ENCODE measurements at places on chromosomes 1 and 21.
A peak's percentile ranks its signal among the peaks of the same experiment; 100 is the strongest.

GRCh38 chr1:40266786-40267535 lies 8.9 kb downstream of the ZMPSTE24 start:
- no peak for DNase-seq

DNA sequence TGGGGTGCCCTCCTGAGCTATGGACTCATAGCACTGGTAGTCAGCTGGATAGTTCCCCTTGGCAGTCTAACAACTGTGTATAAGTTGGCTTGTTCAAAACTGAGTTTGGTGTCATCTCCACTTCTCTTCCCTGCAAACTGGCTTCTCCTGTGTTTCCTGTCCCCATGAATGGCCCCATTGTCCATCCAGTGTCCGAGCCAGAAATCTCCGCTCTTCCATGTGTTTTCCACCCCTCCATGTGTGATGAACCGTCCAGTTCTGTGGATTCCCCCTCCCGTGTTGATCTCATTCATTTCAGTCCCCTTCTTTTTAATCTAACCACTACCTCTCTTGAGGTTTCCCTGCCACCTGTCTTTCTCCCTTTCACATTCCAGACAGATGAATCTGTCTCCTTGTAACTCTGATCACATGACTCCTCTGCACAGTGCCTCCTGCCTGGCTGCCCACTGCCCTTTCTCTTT lies 195.7 kb downstream of the ROR1 start:
- DNase-seq: no peak

DNA sequence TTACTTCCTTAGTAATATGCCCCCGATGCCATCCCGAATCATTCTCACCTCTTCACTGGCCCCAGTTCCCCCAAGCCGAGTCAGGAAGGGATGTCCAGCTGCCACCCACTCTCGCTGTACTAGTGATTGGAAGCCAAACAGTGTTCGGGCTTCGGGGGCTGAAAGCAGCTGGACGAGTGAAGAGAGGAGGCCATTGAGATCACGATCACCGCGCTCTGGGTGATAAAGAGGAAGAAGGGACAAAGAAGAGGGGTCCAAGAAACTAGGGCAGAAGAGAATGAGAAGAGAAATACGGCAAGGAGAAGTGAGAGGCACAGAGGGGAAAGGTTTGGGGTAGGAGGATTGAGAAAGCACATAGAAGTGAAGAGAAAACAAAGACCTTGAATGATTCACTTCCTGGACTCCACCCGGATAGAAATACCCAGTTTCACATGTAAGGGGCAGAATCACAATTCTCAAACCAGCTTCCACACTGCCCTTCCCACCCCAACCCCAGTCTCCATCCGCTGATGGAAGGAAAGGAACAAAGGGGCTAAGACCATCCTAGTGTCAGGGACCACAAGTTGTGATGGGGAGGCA lies 3.7 kb upstream of the SF3B4 start:
- no peak for DNase-seq

DNA sequence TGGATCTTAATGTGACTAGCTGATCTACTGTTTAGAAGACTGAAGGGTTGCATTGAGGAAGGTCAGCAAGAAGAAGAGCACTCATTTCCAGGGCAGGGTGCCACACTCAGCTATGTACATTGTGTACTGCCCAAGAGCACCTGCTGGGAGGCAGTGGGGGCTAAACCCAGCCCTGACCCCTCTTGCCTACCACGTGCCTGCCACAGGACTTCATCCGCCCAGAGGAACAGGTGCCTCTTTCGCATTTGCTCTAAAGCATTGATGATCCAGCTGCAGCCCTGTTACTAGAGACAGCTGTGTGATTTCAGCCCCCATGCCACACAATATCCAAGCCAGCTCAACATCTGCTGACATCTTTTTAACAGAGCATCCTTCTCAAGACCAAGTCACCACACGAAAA lies 341.8 kb downstream of the LMX1A start:
- DNase-seq: no peak

- DNase-seq: no peak
Measured at GRCh38 chr1:156961709-156962108, 41.3 kb downstream of the LRRC71 start.

DNA sequence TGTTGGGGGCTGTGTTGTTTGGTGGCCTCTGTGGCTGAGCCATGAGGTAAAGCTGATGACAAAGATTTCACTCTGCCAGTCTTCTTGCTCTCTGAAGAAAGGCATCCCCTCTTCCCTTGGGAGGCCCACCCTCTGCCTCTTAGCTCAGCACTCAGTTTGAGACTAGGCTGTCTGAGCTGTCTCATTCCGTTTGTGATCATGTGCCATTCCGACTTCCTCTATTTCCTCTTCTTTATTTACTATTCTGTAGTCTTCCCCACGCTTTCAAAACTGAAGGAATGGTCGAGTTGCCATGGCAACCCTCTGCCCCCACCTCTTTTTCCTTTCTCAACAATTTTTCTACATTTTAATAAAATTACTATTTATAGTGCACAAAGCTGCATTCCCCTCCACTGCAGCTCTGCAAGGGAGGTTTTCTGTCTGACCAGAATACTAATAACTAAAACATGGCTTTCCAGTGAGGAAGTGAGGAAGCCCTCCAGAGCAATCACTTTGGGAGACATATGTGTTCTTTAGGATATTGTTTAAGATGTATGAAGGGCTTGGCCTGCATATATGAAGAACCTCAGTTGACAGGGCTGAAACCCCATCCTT lies 30.8 kb downstream of the KCNA3 start:
- no peak for DNase-seq

- DNase-seq: no peak
Measured at GRCh38 chr1:158798531-158798930, 17.5 kb upstream of the OR6N2 start.

GRCh38 chr21:39675993-39676661 lies 63.4 kb downstream of the B3GALT5 start:
- DNase-seq: no peak

- DNase-seq: no peak
Measured at GRCh38 chr1:246691622-246692495, 32.4 kb upstream of the SCCPDH start.

DNA sequence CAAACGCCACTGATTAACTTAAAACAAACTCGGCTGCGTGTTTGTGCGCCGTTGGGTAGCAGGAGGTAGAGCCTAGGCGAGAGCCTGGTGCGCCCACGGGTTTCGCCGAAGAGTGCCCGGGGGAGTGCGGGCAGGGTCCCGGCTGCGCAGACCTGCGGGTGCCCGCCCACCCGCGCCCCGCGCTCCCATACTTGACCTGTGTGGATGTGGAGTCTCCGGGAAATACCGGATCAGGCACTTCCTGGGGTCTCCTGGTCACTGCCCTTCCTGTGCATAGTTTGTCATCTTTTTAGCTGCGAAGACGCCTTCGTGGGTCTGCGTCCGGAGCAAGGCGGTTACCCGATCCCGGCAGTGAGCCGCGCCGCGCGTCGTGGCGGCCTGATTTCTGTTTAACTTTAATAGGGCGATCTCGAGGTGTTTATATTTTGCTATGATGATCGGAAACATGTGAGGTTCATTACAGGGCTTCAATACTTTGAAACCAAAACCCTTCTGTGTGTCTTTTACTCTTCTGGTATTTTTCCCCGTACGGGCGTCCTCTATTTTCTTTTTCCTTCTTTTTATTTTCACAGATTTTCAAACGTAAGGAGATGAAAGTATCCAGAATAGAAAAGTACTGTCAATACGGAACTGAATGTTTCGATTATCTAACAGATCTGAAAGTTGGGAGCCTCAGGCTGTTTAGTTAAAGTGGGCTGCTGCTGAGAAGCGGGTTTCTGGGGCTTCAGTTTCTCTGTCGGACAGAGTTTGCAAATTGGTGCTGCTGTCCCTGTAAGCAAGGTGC lies 15.2 kb downstream of the NR5A2 start:
- DNase-seq: no peak

DNA sequence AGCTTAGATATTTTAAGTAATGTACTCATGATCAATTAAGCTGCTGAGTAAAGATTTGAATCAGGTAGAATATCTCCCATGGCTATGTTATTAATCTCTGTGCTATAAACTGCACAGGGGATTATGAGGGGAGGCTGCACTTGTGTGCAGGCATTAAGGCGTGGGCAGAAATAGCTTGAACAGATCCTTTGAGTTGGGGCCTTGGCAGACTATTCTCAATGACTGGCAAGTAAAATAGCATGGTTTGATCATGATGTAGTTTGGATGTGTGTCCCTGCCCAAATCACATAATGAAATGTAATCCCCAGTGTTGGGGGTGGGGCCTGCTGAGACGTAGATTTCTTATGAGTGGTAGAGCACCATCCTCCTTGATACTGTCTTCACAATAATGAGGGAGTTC lies 220.3 kb downstream of the PLPP3 start:
- no peak for DNase-seq

GRCh38 chr1:160855181-160855981 lies 7.3 kb downstream of the CD244 start:
- DNase-seq: no peak

- no peak for DNase-seq
Measured at GRCh38 chr1:114344656-114345055, 166.3 kb downstream of the TRIM33 start.

GRCh38 chr1:239947801-239948200 lies 143.9 kb upstream of the FMN2 start:
- no peak for DNase-seq

DNA sequence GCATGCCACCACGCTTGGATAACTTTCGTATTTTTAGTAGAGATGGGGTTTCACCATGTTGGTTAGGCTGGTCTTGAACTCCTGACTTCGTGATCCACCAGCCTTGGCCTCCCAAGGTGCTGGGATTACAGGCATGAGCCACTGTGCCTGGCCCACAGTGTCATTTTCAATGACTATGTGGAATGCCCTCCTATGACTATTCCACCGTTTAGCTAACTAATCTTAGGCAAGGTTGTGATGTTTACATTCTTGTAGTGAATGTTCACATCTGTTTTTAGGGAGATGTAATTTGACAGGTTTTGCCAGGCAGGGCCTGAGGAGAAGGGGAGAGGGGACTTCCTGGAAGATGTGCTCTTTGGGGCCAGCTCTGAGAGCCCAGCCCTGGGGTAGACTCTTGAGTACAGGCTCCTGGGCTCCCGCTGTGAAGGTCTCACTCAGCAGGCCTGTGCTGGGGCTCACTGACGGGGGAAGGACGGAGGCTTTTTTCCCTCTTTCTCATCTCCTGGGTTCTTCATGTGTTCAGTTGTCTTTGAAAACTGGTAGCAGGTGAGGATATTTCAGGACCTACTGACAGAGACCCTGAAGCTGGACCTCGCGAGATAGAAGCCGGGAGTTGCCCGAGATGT lies 13.2 kb downstream of the COQ8A start:
- DNase-seq: no peak

DNA sequence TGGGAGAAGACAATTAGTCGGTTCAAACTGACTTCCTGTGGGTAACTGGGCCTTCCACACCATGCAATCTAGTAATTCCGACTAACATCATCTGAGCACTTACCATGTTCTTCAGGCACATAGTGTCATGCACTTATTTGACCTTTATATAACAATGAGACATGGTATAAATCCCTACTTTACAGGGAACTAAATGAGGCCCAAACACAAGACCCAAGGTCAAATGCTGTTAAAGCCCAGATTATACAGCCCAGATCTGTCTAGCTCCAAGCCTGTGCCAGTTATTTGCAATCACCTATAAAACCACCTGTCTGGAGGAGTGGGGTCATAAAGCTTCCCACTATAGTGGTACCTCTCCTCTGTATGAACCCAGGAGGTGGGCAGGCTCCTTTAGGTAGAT lies 40.8 kb downstream of the JAK1 start:
- no peak for DNase-seq

DNA sequence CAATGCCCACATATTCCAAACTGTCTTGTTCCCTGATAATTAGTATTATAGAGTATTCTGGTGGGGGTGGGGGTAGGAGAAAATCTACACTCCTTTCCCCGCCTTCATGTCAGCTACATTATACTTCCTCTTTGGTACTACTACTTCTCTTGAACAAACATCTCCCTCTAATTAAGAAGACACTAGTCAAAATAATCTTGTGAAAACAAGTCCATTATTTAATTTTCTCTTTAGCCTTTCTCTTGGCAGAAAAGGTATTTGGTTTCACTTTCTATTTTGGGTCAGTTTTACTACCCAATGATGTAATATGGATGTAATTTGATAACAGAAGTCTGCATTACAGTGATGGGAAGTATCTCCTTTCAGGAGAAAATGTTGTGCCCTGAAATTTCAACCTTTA lies 22.5 kb downstream of the NTMT2 start:
- DNase-seq: no peak

DNA sequence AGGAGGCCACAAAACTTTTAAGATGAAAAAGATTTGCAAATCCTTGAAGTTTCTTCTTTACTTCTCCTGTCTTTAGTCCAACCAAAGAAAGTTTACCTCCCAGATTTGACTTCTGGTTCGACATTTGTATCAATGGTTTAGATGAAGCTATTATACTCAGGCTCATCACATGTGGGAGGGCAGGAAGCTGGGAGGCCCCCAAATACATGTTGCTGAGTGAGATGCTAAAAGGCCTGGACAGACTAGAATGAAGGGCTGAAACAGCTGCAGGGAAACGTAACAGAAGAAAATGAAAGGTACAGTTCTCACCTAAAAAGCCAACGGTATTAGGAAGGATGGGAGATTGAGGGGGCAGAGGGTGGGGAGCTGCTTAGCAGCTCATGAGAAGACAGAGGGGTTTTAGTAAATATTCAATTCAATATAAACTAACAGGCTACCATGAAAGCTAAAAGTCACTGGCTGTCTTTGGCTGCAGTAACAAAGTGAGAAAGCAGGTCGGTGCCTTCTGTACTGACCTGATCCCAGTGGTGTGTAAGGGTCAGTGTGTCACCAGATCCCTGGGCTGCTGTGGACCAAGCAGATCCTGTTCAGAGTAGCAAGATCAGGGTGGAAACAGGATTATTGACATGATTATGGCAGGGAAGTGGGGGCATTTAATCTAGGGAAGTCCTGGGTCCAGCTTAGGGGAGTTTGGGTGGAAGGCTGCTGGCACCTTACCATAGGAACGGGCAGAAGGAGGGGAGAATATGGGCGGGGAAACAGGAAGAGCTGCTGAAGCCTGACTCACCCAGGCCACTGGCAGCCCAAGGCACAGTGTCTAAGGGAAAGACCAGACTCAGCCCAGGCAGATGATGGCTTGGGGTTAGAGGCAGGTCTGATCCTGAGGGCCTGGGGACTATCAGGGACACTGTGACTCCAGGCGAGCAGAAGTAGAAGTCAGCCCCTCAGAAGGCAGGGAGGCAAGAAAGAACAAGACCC lies 60.4 kb downstream of the KCNN3 start:
- no peak for DNase-seq

GRCh38 chr1:197862221-197862620 lies 40.2 kb upstream of the C1orf53 start:
- no peak for DNase-seq

- peak; percentile 79 for DNase-seq
Measured at GRCh38 chr1:182069028-182069466, 7.5 kb upstream of the ZNF648 start.

DNA sequence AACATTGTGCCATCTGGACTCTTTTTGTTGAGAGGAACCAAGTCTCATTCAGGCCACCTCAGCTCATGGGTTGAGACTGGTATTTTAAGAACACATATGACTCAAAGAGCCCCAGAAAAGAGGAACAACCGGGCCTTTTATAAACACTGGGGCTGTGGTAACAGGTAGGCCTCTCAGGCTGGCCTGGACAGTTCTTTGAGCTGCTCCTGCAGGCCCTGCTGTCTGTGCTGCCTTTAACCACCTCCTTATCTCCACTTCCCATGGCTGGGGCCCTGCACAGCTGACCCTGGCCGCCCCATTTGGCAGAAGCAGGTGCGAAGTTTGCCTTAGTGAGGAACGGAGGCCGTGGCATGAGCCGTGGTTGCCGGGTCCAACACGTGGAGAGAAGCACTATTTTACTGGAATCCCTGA lies 163.3 kb downstream of the RHOU start:
- no peak for DNase-seq
